Hindlimb muscle (tissue), 1 donor: ENCODE measurements at places on chromosomes 2 and 18. TPM values are rescaled to one million over a fixed set of nuclear protein-coding genes. Genes with fewer than 3 reads are reported as not detected.

- DNase-seq = no peak
These were observed 142.3 kb downstream of the ABCA12 start for GRCh38 chr2:214995926-214996670.

GRCh38 chr2:129765678-129766351 is 213.7 kb upstream of the RAB6C start:
- no peak for DNase-seq

DNA sequence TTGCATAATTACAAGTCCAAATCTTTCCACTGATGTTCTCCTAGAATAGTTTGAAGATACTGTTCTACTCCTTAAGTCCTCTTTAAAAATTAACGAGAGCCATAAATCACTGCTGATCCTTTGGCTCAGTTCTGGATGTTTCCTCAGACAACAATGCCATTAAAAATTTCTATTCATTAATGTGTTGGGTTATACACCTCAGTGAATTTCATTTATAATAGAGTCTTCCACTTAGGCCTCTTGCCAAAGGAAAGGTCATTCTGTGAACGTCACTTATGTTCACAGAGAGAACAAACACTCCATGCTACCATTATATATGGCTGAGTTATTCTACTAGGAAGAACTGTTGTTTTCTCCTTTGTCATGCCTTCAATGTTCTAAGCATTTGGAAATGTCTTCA is 1472.3 kb upstream of the CELF4 start:
- DNase-seq = no peak

FAM124B gene
- 7.0 TPM for polyA plus RNA-seq
